Left lung (tissue), 14 donors: ENCODE measurements at places on chromosomes 7 and 10. TPM values are rescaled to one million over a fixed set of nuclear protein-coding genes. Genes with fewer than 3 reads are reported as not detected.

GRCh38 chr10:84478151-84478550 is 149.8 kb downstream of the CCSER2 start:
- no peak for DNase-seq

DNA sequence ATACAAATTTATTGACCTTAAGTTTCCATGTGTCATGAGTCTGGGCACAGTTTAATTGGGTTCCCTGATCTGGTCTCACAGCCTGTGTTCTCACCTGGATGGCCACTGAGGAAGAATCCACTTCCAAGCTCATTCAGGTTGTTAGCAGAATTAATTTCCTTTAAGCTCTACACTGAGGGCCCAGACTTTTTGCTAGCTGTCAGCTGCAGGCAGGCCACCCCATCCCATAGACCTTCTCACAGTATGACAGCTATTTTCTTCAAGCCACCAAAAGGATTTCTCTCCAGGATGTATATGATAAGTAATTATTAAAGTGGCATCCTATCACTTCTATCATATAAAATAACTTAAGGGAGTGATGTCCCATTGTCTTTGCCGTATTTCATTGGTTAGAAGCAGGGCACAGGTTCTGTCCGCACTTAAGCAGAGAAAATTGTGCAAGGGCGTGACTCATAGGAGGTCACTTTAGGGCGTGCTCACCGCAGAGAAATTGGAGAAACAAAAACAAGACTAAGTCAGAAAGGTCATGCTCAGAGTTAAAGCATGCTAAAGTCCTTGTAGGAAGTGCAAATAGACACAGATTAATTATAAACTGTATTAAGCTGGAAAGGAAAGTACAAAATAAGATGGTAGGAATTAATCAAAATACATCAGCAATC is 109.9 kb downstream of the AHR start:
- DNase-seq = no peak

DNA sequence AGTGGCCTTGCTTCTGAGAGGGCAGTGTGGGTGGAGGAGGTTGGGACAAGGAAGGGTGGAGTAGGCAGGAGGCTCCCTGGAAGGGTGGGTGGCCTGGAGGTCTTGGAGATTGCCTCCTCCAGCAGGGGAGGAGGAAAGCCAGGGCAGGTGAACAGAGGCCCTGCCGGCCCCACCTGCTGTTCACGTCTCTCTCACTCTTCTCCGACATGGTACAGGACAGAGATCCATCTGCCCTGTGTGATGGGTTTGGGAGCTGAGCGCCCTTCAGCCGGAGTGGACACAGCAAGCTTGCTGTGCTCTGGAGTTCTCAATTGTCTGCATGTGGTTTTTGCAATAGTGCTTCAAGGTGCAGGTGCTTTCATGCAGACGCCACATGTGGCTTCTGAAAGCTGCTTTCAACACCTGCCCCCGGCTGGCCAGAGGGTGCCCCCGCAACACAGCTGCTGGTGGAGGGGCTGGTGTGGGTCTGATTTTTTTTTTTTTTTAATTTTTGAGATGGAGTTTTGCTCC is 82.8 kb upstream of the GNA12 start:
- no peak for DNase-seq

- DNase-seq = no peak
Measured at GRCh38 chr7:77330169-77330882, 85.8 kb downstream of the GSAP start.

DNA sequence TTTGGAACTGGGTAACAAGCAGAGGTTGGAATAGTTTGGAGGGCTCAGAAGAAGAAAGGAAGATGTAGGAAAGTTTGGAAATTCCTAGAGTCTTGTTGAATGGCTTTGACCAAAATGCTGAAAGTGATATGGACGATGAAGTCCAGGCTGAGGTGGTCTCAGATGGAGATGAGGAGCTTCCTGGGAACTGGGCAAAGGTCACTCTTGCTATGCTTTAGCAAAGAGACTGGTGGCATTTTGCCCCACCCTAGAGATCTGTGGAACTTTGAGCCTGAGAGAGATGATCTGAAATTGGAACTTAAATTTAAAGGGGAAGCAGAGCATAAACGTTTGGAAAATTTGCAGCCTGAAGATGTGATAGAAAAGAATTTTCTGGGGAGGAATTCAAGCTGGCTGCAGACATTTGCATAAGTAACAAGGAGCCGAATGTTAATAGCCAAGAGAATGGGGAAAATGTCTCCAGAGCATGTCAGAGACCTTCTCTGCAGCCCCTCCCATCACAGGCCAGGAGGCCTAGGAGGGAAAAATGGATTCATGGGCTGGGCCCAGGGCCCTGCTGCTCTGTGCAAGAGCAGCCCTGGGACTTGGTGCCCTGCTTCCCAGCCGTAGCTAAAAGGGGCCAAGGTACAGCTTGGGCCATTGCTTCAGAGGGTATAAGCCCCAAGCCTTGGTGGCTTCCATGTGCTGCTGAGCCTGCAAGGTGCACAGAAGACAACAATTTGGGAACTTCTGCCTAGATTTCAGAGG is 3.6 kb downstream of the PDSS1 start:
- DNase-seq = no peak

GRCh38 chr7:94173436-94173835 is 169.3 kb upstream of the BET1 start:
- DNase-seq = no peak

GRCh38 chr7:5692845-5693278 is 88.6 kb downstream of the RNF216 start:
- DNase-seq = peak; percentile 75

- DNase-seq = no peak
Measured at GRCh38 chr10:72134785-72135767, 46.7 kb upstream of the SPOCK2 start.

DNA sequence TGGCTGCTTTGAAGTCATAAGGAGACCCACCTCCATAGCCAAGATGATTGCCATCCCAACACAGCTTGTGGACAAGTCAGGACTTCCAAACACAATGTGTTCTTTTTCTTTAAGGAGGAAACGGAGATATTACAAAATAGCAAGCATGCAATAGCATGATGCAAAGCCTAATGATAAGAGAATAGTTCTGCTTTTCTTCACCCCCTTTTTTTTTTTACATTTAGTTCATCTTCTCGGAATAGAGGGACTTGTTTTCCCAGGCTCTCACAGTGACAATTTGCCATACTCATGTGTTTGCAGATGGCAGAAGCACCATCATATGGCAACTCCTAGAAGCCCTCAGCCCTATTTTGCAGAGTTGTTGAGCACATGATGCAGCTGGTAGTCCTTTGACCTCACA is 119.8 kb downstream of the ITGB8 start:
- no peak for DNase-seq

- peak; percentile 96 for DNase-seq
Measured at GRCh38 chr10:12129222-12130111, at the start of gene SEC61A2. Gene SEC61A2, plus strand, starts transcription at chr10:12129677. Its CDS starts 111 bp downstream, at chr10:12129788.

DNA sequence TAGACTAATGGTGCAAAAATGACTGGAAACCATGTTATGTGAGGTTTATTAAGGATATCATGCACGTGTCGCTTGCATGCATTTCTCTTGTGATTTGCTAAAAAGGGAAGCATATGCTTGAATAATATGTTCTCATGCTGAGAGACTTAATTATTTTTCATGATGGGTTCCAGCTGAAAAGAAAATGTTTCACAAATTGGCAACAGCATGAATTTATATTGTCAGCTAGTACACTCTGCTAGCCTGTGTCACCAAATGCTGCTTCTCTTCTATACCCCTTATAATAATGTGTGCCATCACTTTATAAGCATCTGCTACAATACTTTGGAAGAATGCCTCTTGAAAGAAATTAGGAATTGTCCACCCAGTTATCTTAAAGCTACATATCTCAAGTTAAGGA is 63.0 kb downstream of the GNAI1 start:
- DNase-seq = no peak

DNA sequence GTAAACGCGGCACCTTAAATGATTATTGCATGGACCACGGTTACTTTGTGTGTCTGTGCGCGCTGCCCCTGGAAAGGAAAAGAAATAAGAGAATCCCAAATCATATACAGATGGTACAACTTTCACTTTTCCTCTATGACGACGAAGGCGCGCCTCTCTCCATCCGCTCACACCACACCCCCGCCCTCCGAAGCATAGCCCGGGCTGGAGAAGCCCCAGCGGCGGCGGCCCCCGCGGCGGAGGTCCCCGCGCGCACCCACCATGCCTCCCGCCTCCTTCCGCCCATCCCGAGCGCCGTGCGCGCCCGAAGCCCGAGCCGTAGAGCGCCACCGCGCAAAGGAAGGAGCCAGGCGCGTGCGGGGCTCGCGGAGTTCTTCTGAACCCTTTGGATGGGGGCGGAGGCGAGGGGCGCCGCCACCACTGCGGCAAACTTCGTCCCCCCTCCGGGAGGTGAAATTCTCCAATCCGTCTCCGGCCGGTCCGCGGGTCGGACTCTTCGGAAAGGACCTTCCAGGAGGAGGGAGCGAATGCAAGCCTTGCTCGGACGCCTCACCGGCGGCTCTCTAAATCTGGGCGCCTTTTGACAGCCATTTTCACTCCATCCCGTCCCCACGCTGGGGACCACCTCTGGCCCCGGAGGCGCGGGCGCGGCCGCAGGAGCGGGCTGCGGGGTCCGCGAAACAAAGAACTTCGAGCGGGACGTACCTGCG is 588 bp downstream of the GLI3 start:
- peak; percentile 40 for DNase-seq

DNA sequence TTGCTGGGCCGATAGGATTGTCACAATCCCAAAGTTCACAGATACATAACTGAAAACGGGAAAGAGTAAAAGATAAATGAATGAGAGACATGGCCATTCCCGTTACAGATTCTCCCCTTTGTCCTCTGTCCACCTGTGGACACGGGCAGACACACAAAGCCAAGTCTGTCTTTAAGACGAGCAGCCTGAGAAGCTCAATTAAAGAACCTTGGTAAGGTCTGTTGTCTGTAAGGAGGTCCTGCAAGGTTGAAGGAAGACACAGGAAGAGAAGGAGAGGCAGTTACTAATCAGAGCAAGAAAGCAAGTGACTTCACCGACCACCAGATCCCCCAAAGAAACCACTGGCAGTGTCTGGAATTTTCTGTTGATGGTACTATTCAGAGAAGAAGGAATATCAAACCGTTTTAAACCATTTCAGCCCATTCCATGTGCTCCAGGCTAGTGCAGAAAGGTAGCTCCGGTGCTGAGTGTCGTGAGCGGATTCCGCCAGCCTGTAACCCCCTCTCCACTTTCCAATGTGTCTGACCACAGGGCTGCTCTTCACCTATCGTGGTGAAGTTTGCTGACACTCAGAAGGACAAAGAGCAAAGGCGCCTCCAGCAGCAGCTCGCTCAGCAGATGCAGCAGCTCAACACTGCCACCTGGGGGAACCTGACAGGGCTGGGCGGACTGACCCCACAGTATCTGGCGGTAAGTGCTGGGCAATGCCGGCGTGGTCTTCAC is 252.6 kb downstream of the CELF2 start:
- DNase-seq = peak; percentile 82

DNA sequence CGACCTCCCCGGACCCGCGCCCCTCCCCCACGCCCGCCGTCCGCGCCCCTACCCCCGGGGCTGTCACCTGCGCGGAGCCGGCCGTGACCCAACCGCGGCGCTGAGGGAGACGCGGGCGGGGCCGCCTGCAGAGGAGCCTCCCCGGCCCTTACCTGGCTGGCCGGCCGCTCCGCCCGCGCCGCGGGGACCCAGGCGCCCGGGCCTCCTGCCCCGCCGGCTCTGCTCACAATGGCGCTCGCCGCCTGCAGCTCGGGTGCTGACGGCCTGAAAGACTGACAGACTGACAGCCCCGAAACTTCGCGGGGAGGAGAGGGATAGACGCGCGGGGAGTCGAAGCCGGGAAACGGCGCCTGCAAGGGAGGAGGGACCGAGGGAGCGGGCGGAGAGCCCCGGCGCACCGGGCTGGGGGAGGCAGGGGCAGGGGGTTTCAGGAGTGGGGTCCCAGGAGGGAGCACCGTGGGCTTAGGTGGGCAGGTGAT is 393 bp downstream of the ZNF467 start:
- no peak for DNase-seq

The GDF2 gene
- not detected for total RNA-seq

The PAX4 gene
- total RNA-seq = not detected

The NAT16 gene
- not detected for total RNA-seq

The GPR37 gene
- 2.0 TPM for total RNA-seq

The CCDC71L gene
- 27.1 TPM for total RNA-seq

The DNAJC9 gene
- total RNA-seq = 17.6 TPM

The VSTM4 gene
- 11.0 TPM for total RNA-seq

The PCDH15 gene
- total RNA-seq = 1.2 TPM
